ENCODE measurements at places on chromosomes 2 and 18. TPM values are rescaled to one million over a fixed set of nuclear protein-coding genes. Genes with fewer than 3 reads are reported as not detected.

GRCh38 chr2:37379881-37380296 is 35.5 kb downstream of the QPCT start:
- no peak for DNase-seq

Gene FN1
- 3,805 TPM for total RNA-seq

Gene STARD6
- total RNA-seq, result not detected

Gene CNGA3
- not detected for total RNA-seq

DNA sequence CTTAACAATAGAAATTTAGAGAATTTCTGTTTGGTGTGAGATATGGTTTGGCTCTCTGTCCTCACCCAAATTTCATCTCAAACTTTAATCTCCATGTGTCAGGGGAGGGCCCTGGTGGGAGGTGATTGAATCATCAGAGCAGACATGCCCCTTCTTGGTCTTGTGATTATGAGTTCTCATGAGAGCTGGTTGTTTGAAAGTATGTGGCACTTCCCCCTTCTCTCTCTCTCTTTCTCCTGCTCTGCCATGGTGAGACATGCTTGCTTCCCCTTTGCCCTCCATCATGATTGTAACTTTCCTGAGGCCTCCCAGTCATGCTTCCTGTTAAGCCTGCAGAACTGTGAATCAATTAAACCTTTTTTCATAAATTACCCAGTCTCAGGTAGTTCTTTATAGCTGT is 524.7 kb upstream of the ACVR2A start:
- no peak for DNase-seq

Gene CROCC2
- total RNA-seq, result not detected

DNA sequence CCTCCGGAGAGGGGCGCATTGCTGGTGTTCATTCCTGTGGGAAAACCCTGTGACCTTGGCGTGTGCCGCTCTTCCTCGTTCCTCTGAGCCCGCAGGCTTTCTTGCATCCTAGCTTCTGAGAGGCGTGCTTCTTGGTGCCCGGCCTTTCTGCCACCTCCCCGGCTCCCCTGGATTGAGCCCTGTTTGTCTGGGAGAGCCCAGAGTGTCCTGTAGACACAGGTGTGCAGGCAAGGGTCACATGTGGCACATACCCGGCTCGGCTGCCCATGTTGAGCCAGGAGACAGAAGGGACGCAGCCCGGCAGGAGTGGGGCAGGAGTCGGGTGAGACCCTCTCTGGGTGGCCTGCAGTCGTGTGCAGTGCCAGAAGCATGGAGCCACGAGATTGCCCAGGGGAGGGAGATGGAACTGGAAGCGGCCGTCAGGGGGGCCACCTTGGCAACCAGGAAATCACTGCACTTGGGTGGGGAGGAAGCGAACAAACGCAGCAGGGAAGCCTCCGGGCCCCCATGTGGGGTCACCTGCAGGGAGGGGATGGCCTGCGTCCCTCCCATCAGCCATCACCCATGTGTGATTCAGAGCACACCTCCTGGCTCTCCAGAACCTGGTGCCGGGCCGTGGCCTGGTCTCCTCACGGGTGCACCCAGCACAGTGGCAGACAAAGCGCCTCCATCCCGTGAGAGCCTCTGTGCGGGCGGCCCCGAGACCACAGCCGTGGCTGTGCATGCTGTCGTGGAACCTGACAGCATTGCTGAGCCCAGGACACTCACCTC is 92.9 kb downstream of the SH3BP4 start:
- no peak for DNase-seq

DNA sequence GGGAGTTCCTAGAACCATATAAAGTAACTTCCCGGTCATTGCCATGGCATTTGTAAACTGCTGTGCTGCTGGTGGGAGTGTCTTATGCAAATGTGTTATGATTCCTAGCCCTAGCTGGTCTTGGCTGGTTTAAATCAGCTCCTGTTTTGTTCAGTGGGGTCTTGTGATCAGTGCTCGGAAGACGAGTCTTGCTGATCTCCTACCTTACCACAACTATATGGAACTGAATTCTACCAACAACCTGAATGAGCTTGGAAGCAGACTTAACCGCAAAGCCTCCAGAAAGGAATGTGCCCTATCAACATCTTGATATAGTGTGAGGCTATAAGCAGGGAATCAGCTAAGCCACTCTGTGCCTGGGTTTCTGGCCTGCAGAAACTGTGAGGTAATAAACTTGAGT is 33.5 kb downstream of the POLE4 start:
- DNase-seq, result no peak

DNA sequence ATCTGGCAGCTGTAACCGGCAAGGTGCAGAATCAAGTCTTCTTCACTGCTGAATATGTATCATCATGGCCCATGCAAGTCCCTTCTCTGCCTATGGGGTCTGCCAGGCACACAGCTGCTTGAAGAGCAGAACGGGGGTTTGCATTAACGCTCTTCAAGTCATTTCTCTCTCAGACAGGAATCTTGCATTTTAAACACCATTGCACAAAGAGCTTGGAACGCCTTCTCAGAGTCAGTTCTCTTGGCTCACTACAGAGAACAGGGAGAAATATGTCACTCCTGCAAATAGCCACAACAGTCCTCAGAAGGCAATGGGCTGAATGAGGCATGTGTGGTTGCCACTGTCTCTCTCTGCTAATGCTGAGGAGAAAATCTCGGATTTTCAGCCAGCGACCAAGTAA is 2173.5 kb upstream of the PIK3C3 start:
- DNase-seq, result no peak

DNA sequence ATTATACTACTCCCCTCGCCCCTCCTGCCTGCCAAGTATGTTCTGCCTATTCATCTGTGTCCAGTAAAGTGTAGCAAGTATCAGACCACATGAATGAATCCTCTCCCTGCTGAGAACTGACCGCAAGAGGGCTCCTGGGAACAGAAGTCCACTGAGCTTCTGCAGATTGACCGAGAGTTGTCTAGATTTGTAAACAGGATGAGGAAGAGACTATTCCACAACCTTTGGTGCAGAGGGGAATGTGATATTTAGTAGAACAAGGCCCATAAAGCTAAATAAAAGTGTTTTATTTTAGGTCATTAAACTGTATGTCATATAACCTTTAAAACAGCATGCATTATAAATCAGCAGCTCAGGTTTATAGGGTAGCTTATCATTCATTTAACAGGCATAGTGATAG is 377.0 kb downstream of the DCC start:
- peak; percentile 32 for DNase-seq

DNA sequence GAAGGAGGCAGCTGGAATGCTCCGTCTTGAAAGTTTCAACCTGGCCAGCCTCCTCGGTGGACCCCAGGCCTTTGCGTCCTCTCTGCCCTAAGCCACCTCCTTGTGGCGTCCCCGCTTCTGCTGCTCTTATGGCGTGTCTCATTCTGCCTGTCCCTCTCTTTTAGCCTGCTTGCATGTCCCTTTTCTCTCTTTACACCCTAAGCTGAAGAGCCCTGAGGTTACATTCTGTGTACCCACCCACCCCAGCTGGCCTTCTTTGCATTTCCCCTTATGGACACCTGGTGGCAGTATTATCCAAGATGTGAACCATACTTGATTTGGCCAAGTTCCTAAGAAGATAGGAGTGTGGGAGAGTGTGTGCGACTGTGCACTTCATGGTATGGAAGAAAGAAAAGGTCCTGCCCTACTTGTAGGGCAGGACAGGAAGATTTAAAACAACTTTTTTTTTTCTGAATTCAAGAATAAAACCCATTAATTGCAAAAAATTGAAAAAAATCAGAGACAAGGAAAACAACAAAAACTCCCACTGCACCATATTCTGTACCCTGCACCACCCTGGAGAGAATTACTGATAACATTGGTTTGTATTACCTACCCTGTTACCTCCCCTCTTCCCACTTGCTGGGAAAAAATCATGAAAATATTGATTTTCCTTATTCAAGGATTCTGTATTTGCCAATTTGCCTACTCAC is 77.4 kb downstream of the DYSF start:
- DNase-seq, result peak; percentile 65

DNA sequence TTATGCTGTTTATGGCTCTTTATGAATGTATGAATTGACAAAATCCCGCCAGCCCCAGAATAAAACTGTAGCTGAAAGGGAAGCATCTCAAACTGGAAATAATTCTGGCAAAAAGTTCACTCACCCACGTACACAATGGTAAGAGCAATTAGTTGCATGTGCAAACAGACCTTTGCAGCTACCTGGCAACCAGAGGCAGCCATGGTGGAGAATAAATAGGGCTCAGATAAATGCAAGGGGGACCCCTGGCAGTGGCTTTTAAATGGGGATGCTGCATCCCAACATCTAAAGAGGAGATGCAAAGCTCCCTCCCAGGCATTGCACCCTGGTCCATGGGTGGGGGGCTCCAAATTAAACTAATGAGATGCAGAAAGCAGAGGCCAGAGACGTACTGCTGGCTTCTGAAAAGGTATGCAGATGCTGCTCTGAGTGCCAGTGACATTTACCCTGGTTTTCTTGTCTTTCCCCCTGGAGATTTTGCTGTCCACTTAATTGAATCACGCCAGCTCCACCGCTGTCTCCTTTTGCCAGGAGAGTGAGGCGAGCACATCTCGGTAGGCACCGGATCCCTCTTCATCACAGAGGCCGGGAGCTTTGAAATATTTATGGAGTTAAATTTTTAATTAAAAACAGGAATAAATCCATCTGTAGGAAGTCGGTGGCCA is 126.6 kb upstream of the NRP2 start:
- DNase-seq, result no peak

DNA sequence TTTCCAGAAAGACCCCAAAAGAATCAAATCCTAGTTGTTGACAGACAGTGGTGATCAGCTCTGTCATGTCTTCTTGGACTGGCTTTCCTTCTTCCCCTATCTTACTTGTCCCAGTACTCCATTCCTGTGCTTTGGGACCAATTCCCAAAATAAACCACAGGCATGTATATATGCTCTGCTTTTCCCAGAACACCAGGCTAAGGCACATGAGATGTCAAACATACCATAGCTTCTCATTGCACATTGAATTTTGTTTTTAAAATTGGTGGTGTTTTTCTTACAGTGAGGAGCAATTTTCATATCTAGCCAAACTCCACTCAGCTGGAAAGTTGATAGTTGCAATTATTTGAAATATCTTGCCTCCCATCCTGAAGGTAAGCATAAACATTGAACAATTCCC is 88.9 kb upstream of the RGPD4 start:
- DNase-seq, result no peak

Gene FMNL2
- total RNA-seq, result 38.0 TPM

Gene CAPN14
- total RNA-seq, result 0.23 TPM

DNA sequence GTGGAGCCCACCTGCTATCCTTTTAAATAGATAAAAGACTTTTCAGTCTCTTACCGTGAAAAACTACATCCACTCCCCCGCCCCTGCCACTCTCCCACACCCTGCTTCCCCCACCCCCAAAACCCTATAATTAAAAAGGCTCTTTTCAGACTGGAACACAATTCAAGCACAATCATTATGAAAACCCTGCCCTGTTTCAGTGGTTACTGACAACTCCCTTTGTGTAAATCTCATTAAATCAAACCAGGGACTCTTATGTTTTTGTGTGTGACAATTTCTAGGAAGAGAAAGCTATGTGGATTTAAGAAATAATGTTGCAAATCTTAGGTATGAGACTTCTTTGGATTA is 21.0 kb upstream of the ZNF532 start:
- DNase-seq, result no peak

Gene TSPYL6
- not detected for total RNA-seq

DNA sequence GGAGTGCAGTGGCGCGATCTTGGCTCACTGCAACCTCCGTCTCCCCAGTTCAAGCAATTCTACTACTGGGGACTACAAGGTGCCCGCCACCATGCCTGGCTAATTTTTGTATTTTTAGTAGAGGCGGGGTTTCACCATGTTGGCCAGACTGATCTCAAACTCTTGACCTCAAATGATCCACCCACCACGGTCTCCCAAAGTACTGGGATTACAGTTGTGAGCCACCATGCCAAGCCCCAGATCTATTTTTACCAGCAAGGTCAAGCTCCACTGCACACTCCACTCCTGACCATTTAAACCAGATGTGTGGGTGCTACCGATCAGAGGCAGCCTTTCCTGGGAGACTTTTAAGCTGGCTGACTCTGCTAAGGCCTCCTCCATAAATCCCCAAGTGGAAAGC is 67.5 kb upstream of the CD226 start:
- DNase-seq, result no peak

DNA sequence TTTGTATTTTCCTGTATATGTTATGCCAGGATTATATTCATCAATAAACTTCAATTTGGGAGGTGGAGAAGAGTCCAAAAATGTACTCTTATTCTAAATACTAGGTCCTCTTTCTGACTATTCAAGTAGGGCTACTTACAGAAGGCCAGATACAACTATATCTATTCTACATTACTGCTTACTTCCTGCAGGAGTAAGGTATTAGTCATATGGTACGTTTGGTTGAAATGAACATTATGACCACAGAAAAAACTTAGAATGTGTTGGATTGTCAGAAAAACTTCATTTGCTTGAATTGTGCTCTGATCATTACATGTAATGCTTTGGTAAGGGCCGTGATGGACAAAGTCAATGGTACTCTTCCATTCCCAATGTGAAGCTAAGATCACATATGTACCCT is 35.0 kb downstream of the STAT4 start:
- DNase-seq, result no peak

DNA sequence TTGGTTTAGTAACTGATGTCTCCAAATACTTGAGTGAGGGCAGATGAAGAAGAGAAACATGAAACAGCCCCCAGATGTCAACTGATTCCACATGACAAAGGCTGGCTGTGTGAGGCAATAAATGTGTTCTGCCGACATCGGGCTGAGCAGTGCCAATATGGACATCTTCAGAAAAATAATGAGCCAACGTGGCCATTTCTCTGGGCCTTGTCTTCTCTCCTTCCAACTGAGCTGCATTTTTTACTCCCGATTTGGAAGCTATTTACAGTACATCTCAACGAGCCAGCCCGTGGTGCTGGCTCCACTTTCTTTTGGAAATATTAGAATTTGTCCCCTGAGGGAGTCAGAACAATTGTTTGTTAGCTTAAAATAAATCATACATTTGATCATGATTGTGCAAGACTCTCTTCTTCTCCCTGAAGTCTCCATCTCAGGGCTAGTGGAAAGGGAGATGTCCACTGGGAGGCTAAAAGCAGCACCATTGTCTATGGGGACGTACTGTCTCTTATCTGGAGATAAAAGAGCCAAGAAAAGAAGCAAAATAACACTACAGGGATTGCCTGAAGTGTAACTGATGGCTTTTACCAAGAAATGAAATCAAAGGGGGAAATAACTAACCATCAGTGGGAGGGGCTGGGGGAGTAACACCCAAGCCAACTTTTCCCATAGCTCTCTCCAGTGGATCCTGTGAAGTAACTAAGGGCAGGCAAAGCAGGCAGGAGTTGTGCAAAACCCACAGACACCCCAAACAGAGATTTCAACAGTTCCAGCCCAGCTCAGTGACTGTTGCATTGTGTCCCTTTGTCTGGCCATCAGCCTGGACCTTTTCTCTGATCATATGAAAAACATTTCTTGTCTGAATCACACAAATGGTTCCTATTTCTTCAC is 114.8 kb downstream of the RDH14 start:
- DNase-seq, result no peak

Gene CYP27A1
- total RNA-seq, result 26.8 TPM

DNA sequence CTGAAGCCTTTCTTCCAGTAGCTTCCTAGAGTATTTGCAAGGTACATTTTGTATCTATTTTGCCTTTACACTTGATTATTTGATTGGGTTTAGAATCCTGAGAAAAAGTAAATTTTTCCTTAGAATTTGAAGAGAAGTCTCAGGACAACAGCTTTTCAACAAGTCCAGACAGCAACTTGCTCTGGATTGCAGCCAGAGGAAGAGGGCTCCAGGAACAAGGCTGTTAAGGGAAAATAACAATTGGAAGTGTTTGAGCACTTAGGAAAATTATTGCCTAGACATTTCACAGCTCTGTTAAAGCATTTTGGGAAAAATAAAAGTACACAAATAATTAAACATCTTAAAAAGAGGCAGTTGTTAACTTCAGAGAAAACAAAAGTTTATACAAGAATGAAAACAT is 58.3 kb upstream of the RAPGEF4 start:
- DNase-seq, result no peak

Measured in Caco-2 (cell line).